ENCODE measurements at places on chromosomes 4 and X.

DNA sequence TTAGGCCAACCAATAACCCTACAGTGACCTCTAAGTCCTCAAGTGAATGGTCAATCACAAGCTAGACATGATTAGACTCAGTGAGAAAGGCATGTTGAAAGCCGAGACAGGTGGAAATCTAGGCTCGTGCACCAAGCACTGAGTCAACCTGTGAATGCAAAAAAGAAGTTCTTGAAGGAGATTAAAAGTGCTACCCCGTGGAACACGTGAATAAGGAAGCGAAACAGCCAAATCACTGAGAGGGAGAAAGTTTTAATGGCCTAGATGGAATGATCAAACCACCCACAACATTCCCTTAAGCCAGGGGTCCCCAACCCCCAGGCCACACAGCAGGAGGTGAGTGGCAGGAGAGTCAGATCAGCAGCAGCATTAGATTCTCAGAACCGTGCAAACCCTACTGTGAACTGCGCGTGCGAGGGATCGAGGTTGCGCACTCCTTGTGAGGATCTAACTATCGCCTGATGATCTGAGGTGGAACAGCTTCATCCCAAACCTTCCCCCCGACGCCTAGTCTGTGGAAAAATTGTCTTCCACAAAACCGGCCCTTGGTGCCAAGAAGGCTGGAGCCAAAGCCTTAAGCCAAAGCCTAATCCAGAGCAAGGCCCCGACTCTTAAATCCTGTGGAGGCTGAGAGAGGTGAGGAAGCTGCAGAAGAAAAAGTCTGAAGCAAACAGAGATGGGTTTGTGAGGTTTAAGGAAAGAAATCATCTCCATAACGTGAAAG, 19.5 kb upstream of the PDE6B start:
- DNase-seq, result no peak

DNA sequence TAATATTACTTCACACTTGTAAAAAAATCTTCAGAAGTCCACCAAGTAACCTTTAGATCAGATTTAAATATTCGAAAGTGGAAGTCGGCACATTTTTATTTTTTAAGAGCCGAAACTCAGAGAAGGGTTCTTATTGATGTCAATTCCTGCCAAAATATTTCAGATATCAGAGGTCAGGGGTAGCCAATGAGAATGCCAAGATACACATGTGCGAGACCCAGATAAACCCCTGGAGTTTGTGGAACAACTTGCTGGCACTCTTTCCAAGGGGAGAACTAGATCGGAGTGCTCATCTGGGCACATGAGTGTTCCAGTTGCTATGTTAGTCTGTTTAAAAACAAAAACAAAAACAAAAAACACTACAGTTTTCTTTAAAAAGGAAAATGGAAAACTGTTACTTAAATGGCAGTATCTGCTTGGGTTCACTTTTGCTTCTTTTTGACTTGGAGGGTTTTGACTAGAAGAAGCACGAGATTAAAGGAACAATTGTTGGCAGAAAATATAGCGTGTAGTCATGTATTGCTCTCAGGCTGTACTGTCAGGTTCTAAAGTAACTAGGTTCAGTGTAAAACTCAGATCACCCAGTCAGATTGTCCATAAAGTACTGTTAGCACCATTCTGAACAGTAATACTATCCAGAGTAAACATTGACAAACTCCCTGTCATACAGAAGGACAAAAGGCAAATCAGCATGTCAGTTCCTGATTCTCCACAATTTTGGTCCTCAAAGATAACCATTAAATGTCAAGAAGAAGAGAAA, 188.0 kb upstream of the PACRGL start:
- no peak for DNase-seq

DNA sequence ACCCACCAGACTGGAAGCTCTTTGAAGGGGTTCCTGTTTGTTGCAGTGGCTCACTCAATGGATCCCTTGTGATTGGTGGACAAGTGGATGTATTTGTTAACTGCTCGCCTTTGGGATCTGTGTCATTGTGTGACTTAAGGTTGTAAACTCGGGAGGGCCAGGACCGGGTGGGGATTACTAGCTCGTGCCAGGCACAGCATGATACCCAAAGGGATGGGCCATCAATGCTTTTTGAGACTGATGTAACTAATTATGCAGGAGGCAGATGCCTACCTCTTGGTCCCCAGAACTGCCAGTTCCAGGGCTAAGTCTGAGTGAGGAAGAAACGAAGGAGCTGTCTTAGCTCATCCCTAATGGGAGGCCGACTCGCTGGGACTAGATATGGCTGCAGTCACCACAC, 27.7 kb downstream of the UTP14A start:
- no peak for DNase-seq

DNA sequence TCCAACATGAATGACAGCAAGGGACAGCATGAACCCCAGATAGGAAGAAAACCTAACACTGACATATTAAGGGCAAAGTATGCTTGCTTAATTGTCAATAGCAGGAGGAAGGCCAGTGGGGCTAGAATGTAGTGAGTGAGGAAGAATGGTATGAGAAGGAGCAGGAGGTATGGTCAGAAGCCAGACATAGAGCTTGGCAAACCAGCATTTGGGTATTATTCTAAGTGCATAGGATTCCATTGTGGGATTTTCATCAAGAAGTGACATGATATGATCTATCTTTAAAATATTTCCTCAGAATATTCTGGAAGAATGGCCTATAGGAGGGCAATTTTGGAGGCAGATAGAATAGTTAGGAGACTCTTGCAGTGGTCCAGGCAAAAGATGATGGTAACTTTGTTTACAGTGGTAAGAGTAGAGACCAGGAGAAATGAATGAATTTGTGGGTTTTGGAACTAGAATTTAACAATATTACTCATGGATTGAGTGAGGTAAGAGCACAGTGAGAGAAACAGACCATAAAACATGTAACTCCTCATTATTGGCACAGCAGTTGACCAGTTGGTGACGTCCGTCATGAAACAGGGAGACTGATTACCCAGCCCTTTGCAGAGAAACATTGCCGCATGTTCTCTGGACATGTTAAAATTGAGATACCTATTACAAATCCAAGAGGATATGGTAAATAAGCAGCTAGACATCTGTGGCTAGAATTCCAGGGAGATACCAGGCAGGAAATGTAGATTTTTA, 246.5 kb upstream of the HS3ST1 start:
- DNase-seq, result no peak

DNA sequence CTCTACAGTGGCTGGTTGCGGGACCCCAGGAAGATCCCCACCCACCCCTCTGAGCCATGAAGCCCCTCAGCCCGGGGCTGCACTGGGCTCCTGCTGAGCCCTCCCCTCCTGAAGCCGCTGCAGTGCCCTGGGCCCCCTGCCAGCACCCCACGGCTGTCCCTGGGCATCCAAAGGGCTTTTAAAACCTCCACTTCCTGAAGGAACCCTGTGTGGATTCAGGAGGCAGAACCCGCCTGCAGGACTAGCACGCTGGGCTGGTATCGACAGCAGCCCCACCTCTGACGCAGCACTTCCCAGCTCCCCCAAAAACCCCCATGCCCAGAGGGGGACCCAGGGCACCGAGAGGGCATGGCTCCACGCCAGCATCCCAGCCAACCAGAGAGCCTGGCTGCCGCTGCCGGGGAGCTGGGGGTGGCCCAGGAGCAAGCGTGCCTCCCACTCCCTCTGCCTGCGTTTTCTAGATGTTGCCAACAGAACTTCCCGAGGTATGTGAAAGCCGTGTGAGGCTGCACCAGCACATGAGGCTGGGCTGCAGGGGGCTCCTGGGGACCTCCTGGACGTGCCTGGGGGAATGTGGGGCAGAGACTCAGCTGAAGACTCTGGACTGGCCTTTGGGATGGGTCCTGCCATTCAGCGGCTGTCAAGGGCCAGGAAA, 6.3 kb downstream of the MXD4 start:
- DNase-seq, result peak; percentile 50

- no peak for DNase-seq
These were observed 868 bp downstream of the AFAP1 start for GRCh38 chr4:7938609-7939376.

GRCh38 chr4:6767386-6767747, 15.2 kb upstream of the KIAA0232 start:
- DNase-seq, result no peak

DNA sequence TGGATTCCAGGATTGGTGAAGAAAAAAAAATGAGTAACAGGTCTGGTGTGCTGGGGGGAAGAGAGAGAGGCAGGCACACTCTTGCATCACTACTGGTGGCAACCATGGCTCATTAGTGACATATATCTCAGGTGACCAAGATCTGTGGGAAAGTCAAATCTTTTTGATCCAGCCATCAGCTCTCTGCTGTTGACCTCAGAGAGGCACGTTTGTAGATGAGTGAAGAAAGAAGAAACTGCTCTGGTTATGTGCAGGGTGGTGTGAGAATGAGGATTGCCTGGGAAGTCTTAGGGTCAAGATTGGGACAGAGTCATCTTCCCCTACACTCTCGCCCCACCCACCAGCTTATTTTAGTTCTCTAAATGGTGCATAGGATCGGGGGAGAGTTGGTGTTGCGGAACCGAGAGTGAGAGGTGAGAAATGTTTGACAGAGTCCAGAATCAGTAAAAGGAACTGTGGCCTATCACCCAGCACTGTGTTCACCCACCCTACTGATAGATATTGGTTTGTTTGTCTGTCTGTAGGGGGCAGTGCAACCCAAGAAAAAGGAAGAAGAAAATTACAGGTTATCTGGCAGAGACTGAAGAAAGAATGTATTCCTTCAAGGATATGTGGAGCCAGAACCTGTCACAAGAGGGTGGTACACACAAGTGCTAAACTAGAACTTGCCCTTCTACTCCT, 21.9 kb downstream of the ARMCX6 start:
- peak; percentile 43 for DNase-seq
